Vagina (tissue), 2 donors: ENCODE measurements at places on chromosomes 4 and X.
A peak's percentile ranks its signal among the peaks of the same experiment; 100 is the strongest.

GRCh38 chr4:74379912-74380311 lies 15.0 kb downstream of the EREG start:
- DNase-seq, result no peak

GRCh38 chrX:19512961-19513360 lies 2.3 kb downstream of the MAP3K15 start:
- no peak for DNase-seq

- DNase-seq, result no peak
Measured at GRCh38 chrX:74902806-74903205, 22.4 kb downstream of the NEXMIF start.

GRCh38 chr4:27215220-27215826 lies 354.7 kb downstream of the STIM2 start:
- DNase-seq, result no peak

DNA sequence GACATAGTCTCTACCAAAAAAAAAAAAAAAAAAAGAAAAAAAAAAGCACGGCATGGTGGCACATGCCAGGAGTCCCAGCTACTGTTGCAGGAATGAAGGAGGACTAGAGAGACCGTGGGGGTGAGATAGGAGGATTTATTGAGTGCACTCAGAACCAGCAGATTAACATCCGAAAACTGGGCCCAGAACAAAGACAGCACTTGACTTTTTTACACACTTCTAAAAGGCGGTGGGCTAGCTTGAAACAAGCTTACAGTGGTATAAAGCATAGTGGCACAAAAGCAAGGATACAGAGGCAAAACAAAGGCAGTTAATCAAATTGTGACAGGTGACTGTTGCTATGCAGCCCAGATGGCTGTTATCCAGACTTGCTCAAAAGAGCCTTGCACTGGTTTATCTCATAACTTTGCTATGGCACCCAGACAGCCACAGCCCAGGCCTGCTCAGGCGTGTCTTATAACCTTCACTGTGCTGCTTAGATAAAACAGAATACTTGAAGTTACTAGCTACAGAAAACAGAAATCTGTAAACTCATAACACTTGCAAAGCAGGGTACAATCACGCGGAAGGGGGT lies 9.9 kb upstream of the PI4K2B start:
- DNase-seq, result no peak

- no peak for DNase-seq
Measured at GRCh38 chrX:3230496-3230895, 116.0 kb downstream of the MXRA5 start.

DNA sequence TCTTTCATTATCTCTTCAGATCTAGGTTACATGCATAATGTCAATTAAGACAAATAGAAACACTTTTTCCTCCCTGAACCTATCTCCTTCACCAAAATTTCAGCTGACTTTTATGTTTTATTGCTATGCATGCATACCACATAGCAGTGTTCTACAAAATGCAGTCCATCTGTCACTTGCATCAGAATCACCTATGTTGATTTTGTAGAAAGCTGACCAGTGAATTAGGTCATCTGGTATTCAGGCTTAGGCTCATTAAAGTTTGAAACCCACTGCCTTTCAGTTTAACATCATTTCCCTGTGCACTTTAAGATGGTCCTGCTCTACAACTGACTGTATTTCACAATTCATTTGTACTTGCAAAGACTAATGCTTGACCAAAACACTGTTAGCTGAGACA lies 277.9 kb downstream of the CFAP299 start:
- no peak for DNase-seq

DNA sequence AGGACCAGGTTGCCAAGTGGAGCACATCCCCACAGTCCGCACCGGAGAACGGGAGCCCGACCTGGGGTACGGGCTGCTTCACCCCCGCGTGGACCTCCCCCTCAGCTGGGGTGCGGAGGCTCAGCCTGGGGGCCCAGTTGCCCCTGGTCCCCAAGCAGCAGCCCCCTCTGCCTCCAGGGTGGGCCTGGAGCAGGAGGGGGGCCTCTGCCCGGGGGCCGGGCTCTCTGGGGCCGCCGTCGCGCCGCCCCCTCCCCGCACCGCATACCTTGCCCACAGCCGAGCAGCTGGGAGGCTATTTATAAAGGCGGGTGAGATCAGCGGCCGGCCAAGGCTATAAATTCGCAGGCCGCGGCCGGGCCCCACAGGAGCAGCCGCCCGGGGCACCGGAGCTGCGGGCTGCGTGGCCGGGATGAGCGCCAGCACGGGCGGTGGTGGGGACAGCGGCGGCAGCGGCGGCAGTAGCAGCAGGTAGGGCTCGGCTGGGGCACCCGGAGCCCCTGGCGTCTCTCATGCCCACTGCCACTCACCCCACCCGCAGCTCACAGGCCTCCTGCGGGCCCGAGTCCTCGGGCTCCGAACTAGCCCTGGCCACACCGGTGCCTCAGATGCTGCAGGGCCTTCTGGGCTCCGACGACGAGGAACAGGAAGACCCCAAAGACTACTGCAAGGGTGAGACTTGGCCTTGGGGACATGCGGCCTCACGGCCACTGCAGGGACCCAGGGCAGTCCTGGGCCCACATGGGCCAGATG lies at the start of gene SRPK3:
TSS of gene SRPK3 (plus strand) at position 364 of the 750 bp plus-strand sequence. CDS start at position 410, 46 bp downstream.
- DNase-seq, result no peak

GRCh38 chrX:40179283-40179682 lies 81.5 kb upstream of the BCOR start:
- no peak for DNase-seq

DNA sequence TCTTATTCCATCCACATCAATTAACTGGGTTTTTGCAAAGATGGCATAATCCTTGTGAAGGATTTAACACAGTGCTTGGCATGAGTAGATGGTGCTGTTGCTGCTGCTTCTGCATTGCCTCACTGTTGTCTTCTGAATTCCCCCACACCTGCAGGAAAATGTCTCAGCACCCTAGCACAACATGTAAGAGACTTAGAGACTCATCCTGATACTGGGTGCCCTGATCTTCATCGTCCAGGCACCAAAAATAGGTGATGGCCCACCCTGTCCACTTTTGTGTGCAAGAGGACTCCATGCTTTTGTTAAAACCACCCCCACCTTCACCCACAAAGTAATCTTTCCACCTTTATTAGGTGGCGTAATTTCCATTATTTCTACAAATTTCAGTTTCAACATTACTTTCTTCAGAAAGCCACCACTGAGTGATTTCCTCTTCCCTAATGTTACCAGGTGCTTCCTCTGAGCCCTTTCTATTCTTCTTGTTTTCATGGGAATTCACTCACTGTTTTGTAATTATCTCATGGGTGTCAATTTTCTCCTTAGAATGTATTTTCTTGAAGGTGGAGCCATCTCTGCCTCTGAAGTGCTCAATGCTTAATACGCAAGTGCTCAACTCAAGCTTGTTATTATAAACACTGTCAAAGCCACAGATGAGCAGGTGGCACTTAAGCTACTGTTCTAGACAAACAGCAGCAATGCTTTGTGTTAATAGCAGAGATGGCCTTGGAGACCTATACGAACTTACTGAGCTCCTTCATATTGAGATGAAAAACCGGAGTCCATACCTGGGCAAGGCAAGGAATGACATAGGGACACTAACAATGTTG lies 89.5 kb downstream of the HS3ST1 start:
- no peak for DNase-seq

DNA sequence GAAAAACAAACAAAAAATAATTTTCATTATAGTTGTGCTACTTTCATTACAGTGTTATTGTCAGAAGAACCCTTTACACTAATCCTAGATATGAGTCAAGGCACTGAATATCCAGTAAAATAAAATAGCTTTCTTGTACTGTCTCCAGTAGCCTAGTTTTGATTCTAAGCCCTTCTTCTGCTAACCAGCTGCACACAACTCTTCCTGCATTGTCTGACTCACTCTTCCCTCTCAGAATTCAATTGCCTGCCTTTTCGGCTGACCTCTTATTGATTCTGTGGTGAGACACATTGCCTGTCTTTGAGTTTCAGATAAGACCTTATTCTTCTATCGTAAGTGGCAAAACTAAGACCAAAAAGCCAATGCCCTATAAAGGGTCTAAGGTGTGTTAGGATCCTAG lies 26.7 kb upstream of the PCDH18 start:
- no peak for DNase-seq

DNA sequence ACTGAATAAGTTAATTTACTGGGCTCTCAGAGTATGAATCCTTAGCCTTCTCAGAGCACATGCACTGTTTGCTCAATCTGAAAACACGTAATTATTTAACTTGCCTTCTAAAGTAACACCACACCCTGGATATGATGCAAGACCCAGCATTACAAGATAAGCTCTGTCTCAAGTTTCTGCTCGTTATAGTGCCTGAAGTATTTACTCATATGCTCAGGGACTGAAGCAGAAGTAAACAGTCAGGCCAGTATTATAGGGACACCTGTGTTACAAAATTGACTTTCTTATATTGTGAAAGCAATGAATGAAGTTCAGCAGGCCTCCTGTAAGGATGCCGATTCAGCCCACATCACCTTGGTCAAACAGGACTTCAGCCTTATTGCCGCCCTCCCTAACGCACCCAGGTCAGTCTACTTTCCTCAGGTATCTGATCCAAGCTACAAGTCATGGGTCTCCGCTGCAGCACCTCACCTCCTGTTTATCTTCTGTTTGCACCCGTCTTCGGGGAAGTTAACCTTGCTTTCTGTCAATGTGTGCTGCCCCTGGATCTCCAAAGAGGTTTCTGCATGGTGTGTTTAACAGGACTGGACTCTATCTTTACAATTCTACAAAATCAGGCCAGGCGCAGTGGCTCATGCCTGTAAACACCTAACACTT lies 42.8 kb upstream of the KLF3 start:
- DNase-seq, result no peak

DNA sequence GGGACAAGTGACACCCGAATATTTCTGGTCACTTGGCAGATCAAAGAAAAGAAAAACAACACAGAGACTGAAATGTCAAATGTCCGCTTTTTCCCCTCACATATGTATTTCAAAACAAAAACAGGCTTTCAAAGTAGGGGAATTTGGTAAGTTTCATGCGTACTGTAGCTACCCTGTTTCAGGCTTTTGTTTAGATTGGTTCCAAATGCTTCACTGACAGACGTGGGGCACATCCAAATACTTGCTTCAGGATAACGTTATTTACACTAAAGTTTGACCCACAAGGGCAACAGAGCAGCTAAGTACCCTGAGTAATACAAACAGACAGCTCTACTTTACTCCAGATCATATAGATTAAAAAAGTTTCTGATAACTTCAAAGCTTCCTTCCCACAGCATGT lies 804.5 kb upstream of the POU3F4 start:
- no peak for DNase-seq

DNA sequence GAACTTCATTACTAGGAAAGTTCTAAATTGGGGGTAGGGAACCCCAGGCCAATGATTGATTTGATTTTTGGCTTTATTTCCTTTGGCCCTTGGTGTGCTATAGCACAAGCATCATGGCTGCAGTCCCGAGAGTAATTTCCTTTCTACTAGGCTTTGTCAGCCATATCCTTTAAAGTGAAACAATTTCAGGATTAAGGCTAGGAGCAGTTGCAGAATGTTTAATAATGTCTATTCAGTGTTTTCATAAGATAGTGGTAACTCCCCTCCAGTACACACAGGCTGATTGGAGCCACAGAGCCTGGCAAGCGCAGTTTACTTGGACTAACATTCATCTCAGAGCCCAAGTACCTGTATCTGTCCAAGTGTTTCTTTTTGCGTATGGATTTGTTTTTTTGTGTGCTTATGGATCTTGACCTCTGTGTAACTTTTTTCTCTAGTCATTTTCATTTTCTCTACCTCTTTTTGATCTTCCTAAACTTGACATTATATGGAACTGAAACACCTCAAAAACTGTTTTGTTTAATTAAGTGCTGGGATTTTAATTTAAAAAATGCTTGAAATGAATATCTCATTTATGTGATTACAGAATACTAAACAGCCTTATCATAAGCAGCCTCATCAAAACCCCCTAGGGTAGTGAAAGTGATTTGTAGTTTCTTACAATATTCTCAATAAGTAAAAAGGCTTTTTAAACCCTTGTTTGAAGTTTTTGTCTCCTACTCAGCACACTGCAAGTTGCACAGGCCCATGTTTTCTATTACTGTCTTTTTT lies 7.5 kb downstream of the STIM2 start:
- no peak for DNase-seq

- DNase-seq, result no peak
Measured at GRCh38 chrX:17820100-17820499, 41.0 kb downstream of the RAI2 start.

- DNase-seq, result no peak
Measured at GRCh38 chr4:143728166-143728565, 27.7 kb upstream of the FREM3 start.

DNA sequence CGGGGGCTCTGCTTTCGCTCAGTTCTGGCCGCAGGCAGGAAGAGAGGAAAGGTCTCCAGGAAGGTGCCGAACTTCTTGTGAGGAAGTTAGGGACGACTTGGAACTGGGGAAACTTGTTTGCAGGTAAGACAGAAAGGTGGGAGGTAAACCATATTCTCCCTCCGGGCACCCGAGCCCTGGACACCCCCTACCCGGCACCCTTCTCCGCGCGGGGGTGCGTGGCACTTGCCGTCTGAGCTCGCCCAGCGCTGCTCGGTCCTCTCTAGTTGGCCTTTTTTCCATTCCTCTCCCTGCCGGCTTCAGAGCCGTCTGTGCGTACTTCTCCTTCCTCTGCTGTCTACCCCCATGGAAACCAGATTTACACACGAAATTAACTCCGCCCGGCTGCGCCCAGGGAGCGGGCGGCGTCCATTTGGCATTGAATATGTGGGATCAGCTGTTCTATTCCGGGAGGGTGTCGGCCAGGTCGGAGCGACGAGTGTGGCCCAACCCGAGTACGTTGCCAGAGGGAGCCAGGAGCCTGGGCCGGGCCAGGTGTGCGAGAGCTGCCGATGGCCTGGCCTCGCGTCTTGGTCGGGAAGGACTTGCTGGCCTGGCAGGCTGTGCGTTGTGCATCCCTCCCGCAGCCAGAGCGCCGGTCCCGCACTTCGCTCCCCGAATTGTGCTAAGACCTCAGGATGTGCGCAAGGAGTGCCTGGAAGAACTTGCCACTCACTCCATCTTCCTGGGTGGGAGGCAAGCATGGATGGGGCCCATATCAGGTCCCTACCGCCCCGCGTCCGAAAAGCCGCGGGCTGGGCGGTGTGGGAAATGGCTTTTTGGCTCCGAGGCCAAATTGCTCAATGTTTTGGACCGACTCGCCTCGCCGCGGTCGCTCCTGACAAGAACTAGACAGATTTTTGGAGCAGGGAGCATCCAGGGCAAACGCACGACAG lies 1.7 kb downstream of the PDGFRA start:
- peak; percentile 87 for DNase-seq

GRCh38 chr4:2790583-2791517 lies 2.0 kb upstream of the SH3BP2 start:
- DNase-seq, result no peak
